ENCODE measurements at places on chromosomes 11 and 22. TPM values are rescaled to one million over a fixed set of nuclear protein-coding genes. Genes with fewer than 3 reads are reported as not detected.

Gene JHY
- 1.5 TPM for total RNA-seq

Gene PHLDA2
- 0.14 TPM for total RNA-seq

Gene CARD16
- total RNA-seq: 33.9 TPM

Gene OR52H1
- total RNA-seq: 0.05 TPM

Gene TRIM44
- total RNA-seq: 18.7 TPM

DNA sequence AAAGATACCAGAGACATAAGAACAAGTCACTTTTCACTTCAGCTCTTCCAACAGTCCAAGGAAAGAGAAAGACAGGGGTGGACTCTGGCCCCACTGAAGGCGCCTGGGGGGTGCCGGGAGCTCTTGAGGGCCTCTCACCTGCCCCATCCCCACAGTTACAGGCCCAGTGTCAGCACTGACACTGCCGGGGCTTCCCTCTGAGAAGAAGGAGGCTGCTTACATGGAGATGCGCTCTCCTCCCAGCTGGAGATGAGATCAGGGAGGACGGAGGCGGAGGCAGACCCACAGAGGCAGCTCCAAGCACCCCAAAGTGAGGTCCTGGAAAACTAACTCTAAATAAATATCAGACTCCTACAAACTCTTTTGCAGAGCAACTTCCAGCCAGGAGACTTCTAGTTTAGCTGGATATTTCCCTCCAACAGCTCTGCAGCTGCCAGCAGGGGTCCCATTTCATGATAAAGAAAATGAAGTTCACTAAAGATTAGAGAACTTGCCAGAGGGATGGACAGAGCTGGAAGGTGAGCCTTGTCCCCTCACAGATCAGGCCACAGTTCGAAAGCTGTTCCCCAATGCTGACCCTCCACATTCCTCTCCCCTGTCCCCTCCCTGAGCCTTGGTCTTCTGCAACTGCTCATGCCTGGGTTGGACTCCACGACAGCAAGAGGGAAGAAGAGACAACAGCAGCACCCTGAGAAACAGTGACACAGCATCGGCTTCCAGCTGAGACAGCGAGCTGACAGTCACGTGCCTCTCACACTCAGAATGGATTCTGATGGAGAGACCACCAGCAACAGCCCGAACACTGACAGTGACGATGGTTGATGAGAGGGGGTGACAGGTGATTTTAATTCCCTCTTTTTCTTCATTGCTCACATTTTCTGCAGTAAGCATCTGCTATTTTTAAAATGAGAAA lies 5.8 kb downstream of the CARS1 start:
- peaks cover 12% of the 10 kb centered on the region for H3K36me3 ChIP-seq
- H3K4me3 ChIP-seq: no peak overlapping the region
- H3K4me1 ChIP-seq: peaks cover 10% of the 10 kb centered on the region

GRCh38 chr22:24404561-24405275 lies 22.7 kb upstream of the ADORA2A start:
- no peak overlapping the region for H3K27ac ChIP-seq
- H3K27me3 ChIP-seq: no peaks in the 10 kb centered on the region
- H3K36me3 ChIP-seq: peaks cover 45% of the 10 kb centered on the region
- DNase-seq: no peak
- no peak overlapping the region for H3K4me3 ChIP-seq

DNA sequence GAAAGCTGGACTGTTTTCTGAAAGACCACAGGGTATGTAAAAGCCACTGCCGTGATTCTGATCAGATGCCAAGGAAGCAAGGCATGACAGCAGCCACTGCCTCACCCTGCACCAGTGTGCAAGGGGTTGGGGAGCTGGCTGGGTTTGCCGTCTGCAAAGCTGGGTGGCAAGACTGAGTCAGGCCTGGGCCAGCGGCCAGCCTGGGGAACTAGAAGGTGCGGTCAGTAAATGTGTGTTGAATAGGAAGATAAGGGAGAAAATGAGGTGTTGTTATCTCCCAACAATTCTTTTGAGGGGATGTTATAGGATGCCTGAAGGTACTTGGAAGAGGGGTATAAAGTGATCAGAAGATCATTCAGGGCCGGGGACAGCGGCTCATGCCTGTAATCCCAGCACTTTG lies 8.0 kb downstream of the VSTM5 start:
- H3K27ac ChIP-seq: no peak overlapping the region
- no peak for DNase-seq
- H3K36me3 ChIP-seq: no peaks in the 10 kb centered on the region
- no peaks in the 10 kb centered on the region for H3K4me1 ChIP-seq
- H3K27me3 ChIP-seq: no peaks in the 10 kb centered on the region

DNA sequence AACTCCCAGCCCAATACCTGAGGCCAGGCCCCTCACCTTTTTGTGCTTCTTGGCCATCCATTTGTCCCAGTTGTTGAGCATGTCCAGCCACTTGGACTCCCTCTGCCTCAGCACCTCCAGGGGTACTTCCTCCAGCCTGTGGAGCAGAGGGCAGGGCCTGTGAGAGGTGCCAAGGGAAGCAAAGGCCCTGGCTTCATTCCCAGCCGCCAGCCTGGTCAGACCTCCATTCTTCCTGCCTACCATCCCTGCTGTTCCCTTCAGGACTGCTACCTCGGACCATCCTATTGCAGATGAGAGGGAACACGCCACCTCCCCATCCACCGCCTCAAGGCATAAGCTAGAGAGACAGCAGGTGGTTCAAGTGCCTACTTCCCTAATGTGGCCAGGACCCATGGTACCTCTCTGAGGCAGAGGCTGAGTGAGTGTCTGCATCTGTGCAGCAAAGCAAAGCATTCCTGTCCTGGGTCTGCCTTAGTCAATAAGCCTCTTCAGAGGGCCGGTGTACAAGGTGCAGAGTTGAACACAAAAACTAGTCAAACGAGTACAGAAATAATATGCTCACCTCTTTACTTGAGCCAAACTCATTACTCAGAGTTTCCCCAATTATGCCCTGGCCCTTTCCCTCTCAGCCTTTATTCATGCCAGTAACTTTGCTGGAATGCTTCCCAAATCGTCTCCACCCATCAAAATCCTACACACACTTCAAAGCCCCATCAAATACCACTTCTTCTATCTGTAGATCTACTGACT lies 15.4 kb upstream of the CASTOR1 start:
- peaks cover 71% of the 10 kb centered on the region for H3K4me1 ChIP-seq
- peaks cover 38% of the 10 kb centered on the region for H3K36me3 ChIP-seq
- no peak overlapping the region for H3K4me3 ChIP-seq
- no peaks in the 10 kb centered on the region for H3K27me3 ChIP-seq
- DNase-seq: no peak
- H3K27ac ChIP-seq: peak overlapping the region; percentile 98

GRCh38 chr22:36425977-36426523 lies 38.3 kb upstream of the MYH9 start:
- no peaks in the 10 kb centered on the region for H3K27me3 ChIP-seq
- H3K27ac ChIP-seq: peak overlapping the region; percentile 31
- H3K4me1 ChIP-seq: peaks cover 24% of the 10 kb centered on the region
- H3K4me3 ChIP-seq: no peak overlapping the region
- no peaks in the 10 kb centered on the region for H3K36me3 ChIP-seq
- DNase-seq: no peak

DNA sequence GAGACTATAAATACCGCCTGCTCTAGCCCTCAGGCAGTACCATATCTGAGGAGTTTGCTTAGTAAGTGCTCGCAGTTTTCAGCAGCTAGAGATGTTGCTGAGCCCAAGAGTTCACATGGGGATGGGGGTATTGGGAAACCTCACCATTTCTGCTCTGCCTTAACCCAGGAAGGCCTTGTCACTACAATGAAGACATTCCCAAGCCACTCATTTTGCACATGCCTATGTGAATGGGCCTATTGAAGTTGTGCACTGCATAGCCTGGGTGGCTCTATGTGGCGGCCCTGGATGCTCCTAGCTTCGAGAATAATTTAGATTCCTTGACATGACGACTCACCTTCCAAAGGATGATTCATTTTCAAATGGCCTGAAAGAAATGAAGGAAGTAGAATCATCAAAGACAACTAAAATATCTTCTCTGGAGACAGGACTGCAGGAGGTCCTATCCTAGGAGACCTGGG lies 163.4 kb downstream of the ADAMTS15 start:
- no peaks in the 10 kb centered on the region for H3K36me3 ChIP-seq
- peaks cover 7% of the 10 kb centered on the region for H3K4me1 ChIP-seq
- H3K27ac ChIP-seq: no peak overlapping the region
- no peak overlapping the region for H3K4me3 ChIP-seq

- no peak for DNase-seq
- H3K4me3 ChIP-seq: no peak overlapping the region
- no peak overlapping the region for H3K27ac ChIP-seq
- no peaks in the 10 kb centered on the region for H3K36me3 ChIP-seq
- no peaks in the 10 kb centered on the region for H3K27me3 ChIP-seq
- no peaks in the 10 kb centered on the region for H3K4me1 ChIP-seq
Measured at GRCh38 chr22:39806109-39806508, 87.5 kb downstream of the ENTHD1 start.

All from thymus (tissue), 14 donors.